ENCODE measurements at places on chromosomes 5 and 9.
A peak's percentile ranks its signal among the peaks of the same experiment; 100 is the strongest.

- DNase-seq: no peak
These were observed 159.9 kb downstream of the LURAP1L start for GRCh38 chr9:12934545-12935272.

DNA sequence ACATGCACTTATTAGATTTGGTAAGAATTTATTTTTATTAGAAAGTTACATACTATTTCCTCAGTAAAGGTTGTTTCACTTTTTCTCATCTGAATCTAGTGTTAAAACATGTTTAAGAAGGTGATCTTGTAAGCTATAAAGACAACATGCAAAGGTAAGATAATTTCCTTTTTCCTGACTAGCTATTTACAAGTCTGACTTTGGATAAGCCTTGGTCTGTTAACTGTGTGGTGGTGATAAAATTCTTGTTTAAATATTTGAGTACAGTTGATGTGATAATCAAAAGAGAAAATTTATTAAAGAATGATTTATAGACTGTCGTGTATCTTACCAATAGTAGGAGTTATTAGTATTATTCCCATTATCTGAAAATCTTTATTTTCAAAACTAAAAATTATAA, 36.9 kb upstream of the GPR21 start:
- no peak for DNase-seq

GRCh38 chr9:133715866-133716563, 22.1 kb downstream of the SARDH start:
- no peak for DNase-seq

DNA sequence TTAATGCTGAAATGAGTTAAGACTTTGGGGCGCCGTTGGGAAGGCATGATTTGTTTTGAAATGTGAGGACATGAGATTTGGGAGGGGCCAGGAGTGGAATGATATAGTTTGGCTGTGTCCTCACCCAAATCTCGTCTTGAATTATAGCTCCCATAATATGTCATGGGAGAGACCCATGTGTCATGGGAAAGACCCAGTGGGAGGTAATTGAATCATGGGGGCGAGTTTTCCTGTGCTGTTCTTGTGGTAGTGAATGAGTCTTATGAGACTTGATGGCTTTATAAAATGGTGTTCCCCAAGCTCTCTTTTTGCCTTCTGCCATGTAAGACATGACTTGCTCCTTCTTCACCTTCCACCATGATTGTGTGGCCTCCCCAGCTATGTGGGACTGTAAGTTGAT, 5.1 kb downstream of the SLC25A48 start:
- no peak for DNase-seq

DNA sequence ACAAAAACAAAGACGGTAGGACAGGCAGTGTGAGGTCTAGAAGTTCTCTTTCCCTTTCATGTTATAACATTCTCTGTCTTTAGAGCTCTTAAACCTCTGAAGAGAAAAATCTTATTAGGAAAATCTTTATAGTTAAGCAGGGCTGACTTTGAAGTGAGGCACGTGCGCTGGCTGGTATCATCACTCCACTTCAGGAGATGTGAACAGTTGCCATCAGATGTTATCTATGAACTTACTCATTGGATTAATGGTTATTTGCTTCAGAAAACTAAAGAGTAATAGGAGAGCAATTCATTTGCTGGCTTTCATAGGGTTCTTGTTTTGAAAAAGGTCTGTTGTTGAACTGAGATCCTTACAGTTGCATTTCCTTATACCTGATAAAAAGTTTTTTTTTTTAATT, 25.7 kb downstream of the LRRTM2 start:
- DNase-seq: no peak

DNA sequence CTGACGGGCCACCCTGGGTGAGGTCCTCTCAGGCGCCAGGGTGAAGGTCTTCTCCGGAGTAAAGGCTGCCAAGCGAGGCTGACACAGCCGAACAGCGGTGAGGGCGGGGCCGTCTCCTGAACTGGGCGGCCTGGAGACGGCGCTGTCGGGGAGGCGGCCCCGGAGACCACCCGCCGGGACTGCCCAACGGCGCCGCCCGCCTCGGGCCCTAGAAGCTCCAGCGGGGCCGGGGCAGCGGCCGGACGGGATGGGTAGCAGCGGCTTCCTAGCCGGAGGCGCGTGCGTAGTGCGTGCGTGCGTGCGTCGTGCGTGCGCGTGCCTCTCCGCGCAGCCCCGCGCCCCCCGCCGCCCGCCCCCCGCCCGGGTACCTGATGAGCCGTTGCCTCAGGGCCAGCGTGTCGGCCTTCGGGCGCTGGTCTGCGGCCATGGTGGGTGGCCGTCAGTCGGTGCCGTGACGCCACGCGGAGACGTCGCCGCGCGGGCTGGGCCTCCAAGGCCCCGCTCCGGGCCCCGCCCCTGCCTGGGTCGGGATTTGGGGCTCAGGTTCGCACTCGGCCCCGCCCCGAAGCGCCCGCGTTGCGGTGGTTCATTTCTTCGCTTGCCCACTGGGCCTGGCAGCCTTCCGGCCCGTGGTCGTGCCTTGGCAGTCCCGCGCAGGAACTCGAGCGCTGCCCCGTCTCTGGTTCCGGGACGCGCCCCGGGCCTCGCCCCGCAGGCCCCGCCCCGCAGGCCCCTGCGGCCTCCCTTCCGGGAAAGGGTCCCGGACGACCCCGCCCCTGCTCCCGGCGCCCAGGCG, at the start of gene PHYKPL:
Gene PHYKPL (minus strand): TSS at position 679 of the 796 bp plus-strand sequence. CDS start 252 bp downstream, at position 427.
- DNase-seq: peak; percentile 61

DNA sequence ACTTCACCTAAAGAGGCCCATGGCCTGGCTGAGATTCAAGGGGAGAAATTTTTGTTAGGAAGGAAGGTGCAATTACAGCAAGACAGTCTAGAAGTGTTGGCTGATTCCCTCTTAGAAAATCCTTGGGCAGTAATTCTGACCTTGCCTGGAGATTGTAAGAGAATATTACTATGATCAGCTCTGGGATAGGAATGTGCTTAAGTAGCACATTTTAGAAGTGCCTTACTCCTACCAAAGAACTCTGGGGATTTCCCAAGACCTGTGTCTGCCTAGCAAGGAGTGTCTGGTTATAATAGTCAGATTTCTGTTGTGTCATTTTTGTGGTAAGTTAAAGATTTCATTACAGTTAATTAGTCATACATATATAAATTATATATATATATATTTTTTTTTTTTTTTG, 52.3 kb downstream of the NLN start:
- peak; percentile 61 for DNase-seq

- DNase-seq: no peak
These were observed 10.0 kb upstream of the CARD9 start for GRCh38 chr9:136383436-136383835.

- no peak for DNase-seq
These were observed 186.6 kb downstream of the CRB2 start for GRCh38 chr9:123542435-123543225.

DNA sequence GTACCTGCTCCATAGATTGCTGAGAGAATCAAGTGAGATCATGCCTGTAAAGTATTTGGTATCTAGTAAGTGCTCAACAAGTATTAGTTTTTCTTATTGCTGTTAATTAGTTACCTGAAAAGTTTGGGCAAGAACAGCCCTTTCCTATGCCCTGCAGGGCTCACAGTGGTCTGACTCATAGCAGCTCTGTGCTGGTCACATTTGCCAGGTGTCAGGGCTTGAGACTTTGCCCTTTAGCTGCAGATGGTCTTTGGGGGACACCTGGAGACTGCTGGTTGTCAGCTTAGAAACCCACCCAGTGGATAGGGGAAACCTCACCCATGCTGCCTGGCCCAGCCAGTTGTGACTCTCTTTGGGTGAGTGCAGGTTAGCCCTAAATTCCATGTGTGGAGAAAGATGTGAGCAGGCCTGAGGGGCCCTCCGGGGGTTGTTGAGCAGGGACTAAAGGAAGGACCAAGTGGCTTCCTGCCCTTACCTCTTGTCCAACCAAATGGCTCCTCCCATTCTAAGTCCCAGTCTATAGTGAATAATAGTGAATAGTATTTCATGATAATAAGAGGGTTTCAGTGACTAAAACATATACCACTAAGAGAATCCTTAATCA, 9.0 kb downstream of the COL27A1 start:
- DNase-seq: no peak

GRCh38 chr5:94374336-94374735, 244.1 kb downstream of the KIAA0825 start:
- no peak for DNase-seq

GRCh38 chr5:61071526-61071925, 90.7 kb downstream of the SMIM15 start:
- no peak for DNase-seq

Data from HCEC 1CT (cell line).